ENCODE measurements at places on chromosomes 5 and 9.
A peak's percentile ranks its signal among the peaks of the same experiment; 100 is the strongest.

- no peak for DNase-seq
Observed at GRCh38 chr9:131539223-131539923, 6.0 kb upstream of the PRRT1B start.

DNA sequence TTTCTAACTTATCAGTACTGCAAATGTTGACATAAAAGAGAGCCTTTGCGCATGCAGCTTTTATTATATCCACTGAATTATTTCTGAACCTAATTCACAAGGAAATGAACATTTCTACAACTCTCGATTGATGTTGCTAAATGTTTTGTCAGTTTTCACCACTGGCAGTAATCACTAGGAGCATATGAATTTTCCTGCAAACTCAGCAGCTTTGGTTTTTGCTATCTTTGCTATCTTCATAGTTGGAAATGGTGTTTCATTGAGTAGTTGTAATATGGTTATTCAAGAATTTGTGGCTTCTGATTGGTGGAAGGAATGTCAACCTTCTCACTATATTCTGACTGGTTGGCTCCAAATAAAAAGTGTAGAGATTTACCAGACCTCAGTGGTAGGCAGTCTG is 8.9 kb upstream of the SHC3 start:
- DNase-seq: no peak

- DNase-seq: no peak
Observed at GRCh38 chr9:130665431-130666392, 1.3 kb downstream of the PRDM12 start.

- DNase-seq: peak; percentile 89
Observed at GRCh38 chr9:34651876-34652601, at the start of gene IL11RA. TSS of gene IL11RA (plus strand) at chr9:34652185. CDS start at chr9:34655218, 3,033 bp downstream.

GRCh38 chr5:125023673-125024072 is 277.2 kb upstream of the ZNF608 start:
- no peak for DNase-seq

- no peak for DNase-seq
Observed at GRCh38 chr5:137199966-137200365, 299.2 kb downstream of the SPOCK1 start.

DNA sequence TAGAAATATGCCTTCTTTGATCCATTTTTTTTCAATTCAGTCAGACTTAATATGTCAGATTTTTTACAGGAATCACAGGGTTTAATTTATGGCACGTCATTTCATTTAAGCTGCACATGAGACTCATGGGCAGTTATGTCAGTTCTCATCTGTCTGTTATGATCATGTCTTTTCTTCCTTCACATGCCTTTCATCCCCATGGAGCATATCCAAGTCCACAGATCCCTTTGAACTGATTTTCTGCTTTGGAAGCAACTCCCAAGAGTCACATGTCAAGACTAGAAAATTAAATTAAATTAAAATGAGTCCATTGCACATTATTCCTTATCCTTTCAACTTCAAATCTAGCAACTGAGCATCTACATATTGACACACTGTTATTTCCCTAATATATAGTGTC is 1274.0 kb upstream of the C9orf72 start:
- no peak for DNase-seq

Measured in left forelimb (tissue), 1 donor.